ENCODE measurements at places on chromosomes 4 and X.

DNA sequence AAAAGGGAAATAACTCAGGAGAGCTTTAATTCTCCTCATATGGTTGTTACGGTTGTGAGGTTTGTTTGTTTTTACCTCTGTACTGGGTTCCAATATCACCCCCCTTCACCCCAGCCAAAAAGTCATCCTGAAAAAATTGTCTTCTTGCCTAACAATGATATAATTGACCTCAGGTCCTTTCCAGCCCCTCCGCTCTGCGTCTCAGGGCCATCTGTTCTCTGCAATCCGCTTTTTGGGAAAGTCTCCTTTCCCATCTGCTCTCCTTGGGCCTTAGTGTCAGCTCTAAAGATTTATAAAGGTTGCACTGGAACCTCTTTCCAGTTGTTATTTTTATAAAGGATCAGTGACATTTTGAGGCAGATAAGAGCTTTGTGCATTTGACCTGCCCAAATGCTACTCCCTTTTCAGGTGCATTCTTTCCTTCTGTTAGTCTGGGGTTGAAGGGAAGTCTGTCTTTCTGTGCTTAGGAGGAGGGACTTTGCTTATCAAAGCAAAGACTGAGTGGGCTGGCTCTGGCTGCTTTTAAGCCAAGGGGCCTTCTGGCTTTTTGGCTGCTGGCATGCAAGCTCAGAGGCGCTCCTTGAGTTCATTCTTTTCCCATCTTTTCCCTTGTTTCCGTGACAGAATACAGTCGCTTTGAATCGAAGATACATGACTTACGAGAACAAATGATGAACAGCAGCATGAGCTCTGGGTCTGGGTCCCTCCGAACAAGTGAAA lies 34.1 kb downstream of the DLG3 start:
- DNase-seq = no peak

- peak; percentile 17 for DNase-seq
Observed at GRCh38 chrX:132592880-132593279, 104.0 kb upstream of the MBNL3 start.

DNA sequence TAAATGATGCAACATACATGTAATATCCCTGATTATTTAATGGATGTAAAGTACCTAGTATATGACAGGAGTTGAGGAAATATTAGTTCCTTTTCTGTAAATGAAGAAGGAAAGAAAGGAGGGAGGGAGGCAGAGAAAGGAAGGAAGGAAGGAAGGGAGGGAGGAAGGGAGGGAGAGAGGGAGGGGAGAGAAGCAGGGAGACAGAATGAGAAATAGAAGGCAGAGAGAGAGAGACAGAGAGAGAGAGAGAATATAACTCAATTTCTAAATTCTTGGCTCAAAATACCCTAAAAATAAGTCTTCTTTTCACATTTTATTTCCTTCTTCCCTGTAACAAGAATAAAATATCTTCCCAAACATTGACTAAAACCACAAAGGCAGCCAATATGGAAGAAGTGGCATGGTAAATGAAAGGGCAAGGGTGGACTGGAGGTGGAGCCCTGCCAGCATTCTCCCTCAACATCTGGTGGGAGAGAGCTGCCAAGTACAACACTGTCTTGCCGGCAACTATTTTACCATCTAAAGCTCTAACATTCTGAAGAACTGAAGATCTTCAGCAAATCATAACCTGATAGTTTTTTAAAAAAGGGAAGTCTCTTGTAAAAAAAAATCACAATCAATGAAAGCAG lies 245.1 kb downstream of the PPP3CA start:
- DNase-seq = no peak

DNA sequence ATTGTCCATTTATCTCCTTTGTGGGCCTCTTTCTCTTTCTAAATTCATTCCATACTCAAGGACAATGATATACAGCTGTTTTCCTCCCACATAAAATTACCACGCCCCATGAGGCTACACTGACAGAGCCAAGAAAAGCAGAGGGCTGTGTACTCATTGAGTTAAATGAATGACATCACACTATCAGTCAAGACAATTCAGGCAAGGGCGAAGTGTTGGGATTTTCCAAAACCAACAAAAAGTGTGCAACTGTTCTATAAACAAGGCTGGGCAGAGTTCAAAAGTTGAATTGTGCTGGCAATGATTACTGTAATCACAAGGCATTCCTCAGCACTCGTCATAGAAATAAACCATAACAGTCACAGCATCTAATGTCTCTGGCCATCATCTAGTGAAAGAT lies 799.6 kb upstream of the DIAPH2 start:
- DNase-seq = no peak

DNA sequence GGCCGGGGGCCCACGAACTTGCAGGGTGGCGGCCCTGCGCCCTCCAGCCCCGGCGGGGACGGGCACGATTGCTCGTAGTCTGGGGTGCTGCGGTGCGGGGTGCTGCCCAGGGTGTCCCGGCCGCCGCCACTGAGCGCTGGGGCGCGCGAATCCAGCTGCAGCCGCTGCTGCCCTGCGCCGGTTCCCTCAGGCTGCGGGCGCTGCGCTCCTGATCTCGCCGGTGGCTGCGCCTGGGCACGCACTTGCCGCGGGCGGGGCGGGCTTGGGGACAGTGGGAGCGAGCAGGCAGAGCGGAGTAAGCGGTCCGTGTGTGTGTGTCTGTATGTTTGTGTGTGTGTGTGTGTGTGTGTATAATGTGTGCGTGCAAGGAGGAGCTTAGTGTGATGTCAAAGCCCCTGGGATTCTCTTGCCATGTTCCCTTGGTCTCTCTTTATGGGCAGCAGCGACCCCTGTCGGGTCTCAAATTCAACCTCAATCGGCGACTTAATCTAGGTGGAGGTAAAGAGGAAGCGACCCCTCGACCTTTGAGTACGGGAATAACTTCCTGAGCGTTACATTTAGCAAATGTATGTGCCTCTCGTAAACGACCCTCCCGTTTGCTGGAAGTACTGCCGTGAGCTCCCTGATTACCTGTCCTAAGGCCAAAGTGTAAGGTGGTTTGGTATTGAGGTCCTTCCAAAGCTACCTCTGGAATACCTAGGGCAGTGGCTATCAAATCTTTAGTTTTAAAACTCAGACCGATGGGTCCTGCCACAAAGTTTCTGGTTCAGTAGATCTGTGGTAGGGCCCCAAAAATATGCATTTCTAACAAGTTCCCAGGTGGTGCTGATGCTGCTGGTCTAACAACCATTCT lies at the start of gene RNF150:
TSS of gene RNF150 (minus strand) at position 324 of the 853 bp plus-strand sequence.
- peak; percentile 69 for DNase-seq

Data from hematopoietic multipotent progenitor cell treated with erythropoietin and hydrocortisone succinate and interleukin-3 and kit ligand, for 8 days (in vitro differentiated cells).